ENCODE measurements at places on chromosomes 2 and 18. TPM values are rescaled to one million over a fixed set of nuclear protein-coding genes. Genes with fewer than 3 reads are reported as not detected.

DNA sequence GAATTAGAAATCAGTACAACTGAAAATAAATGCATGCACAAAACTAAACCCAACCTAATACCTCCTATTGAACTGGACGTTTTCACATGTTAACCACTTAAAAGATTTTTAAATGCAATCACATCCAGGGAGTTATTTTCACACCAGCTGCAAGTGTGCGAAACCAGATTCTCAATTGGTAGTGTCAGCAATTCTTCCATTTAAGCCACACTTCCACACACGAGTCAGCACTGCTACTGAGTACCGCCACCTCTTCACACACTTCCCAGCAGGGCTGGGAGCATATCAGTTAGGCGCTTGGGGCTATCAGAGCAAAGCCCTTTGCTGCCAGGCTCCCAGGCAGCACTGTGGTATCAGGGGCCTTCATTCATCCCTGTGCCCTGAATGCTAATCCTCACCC lies 14.2 kb downstream of the ERCC3 start:
- no peak overlapping the region for H3K27ac ChIP-seq
- no peaks in the 10 kb centered on the region for H3K27me3 ChIP-seq
- peaks cover 100% of the 10 kb centered on the region for H3K36me3 ChIP-seq
- peaks cover 22% of the 10 kb centered on the region for H3K4me1 ChIP-seq
- no peak overlapping the region for H3K4me3 ChIP-seq

MOCOS gene
- total RNA-seq, result 0.16 TPM

TNFAIP6 gene
- total RNA-seq, result not detected

DNA sequence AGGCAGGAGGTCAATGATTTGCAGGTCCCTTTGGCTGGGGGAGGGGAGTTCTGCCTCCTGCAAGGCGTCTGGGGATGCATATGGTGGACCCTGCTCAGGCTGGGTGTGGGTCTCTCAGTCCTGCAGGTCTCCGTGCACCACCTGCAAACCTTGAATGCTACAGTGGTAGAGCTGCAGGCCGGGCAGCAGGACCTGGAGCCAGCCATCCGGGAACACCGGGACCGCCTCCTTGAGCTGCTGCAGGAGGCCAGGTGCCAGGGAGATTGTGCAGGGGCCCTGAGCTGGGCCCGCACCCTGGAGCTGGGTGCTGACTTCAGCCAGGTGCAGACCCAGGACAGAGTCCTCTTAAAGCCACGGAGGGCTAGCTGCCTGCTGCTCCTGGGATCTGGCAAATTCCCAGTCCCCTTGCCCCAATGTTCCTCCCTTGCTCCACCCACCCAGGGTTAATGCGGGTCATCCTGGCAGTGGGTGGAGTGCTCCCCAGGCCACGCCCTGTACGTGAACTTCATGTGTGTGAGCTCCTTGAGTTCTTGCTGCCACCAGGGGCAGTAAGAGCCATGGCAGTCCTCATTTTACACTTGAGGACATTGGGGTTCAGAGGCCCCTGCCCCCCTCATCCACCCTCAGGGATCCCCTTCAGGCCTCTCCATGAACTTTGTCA lies 3.1 kb downstream of the PROM2 start:
- DNase-seq, result no peak
- no peak overlapping the region for H3K27ac ChIP-seq
- no peaks in the 10 kb centered on the region for H3K36me3 ChIP-seq
- H3K27me3 ChIP-seq, result no peaks in the 10 kb centered on the region
- no peak overlapping the region for H3K4me3 ChIP-seq

ZNF397 gene
- total RNA-seq, result 14.6 TPM

GRCh38 chr18:50967714-50968661 lies at the start of gene ELAC1:
ELAC1 (plus strand) TSS chr18:50968040; CDS start chr18:50974405, 6,365 bp downstream.
- peak within 1 kb of the TSS; percentile 90 for H3K27ac ChIP-seq
- H3K36me3 ChIP-seq, result peaks cover 3% of the 10 kb centered on the region
- peak; percentile 62 for DNase-seq
- peak within 1 kb of the TSS; percentile 89 for H3K4me3 ChIP-seq
- no peaks in the 10 kb centered on the region for H3K27me3 ChIP-seq
- H3K4me1 ChIP-seq, result peaks cover 18% of the 10 kb centered on the region

GRCh38 chr2:112762276-112762675 lies 2.1 kb downstream of the CKAP2L start:
- peaks cover 48% of the 10 kb centered on the region for H3K36me3 ChIP-seq
- DNase-seq, result no peak
- H3K27ac ChIP-seq, result no peak overlapping the region
- no peaks in the 10 kb centered on the region for H3K27me3 ChIP-seq
- peaks cover 47% of the 10 kb centered on the region for H3K4me1 ChIP-seq

FAM124B gene
- 2.0 TPM for total RNA-seq

TMEM182 gene
- total RNA-seq, result 4.1 TPM

ACTG2 gene
- 0.21 TPM for total RNA-seq

Data from activated T-helper 2 cell treated with anti-CD3 and anti-CD28 coated beads, Interferon-gamma antibody, Interleukin-2, Interleukin-4, amounts not matched to agents 10 μg/mL and 5 μg/mL and 100 μg/mL, durations not matched to agents 14 hours and 24 hours and 36 hours (primary cell).